ENCODE measurements at places on chromosomes 3 and 15.

GRCh38 chr3:160831401-160831800 lies 75.4 kb downstream of the PPM1L start:
- DNase-seq = no peak

- no peak for DNase-seq
Measured at GRCh38 chr3:147960786-147961185, 551.6 kb downstream of the ZIC1 start.

DNA sequence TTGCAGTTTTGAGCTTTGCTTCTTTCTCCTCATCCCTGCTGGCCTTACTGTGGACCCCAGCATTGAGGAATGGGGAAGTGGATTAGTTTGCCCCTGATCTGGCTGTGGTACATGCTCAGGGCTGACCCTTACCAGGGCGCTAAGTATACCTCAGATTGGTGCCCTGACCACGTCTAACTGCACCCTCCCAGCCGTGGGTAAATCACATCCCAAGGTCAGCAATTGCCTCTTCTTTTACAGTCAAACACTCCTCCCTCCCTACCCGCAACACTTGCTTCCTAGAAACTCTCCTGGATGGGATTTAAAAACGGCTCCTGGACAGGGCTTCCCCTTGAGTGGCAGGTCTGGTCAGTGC lies 437.9 kb downstream of the NR2F2 start:
- DNase-seq = no peak

DNA sequence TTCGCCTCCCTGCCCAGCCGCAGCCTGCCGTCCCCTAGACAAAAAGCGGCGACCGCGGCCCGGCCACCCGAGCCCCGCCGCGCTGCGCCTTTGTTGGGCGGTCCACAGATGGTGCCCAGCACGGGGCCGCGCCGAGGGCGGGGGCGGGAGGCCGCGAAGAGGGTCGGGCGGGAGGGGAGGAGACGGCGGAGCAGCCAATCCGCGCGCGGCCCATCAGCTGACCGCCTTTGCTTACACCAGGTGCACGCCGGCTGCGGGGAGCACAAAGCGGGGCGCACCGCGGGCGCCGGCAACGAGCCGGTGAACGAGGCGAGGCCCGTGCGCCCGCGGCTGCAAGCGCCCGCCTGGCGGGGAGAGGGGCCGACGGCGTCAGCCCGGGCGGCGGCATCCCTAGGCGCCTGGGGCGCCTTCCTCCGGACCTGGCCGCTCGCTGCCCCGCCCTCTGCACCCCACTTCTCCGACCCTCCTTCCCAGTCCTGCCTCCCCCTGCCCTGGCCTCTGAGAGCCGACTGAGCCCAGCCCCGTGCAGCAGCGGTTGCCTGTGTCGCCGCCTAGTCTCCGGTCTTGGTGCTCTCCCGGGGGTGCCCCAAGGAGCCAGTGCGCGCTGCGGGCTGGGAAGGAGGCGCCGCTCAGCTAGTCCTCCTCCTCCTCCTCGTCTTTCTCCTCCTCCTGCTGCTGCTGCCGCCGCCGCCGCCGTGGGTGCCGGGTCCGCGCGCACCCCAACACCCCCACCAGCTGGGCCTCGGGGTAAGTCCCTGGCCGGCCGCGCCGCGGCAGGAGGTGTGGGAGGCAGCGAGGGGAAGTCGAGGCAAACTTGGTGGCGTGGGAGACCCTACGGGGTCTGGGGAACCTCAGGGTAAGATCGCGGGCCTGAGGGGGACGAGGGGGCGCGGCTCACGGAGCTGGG lies at the start of gene LRRN1:
LRRN1 (plus strand) TSS at position 259 of the 907 bp plus-strand sequence. CDS start 45,211 bp downstream, outside the sequence.
- DNase-seq = no peak

DNA sequence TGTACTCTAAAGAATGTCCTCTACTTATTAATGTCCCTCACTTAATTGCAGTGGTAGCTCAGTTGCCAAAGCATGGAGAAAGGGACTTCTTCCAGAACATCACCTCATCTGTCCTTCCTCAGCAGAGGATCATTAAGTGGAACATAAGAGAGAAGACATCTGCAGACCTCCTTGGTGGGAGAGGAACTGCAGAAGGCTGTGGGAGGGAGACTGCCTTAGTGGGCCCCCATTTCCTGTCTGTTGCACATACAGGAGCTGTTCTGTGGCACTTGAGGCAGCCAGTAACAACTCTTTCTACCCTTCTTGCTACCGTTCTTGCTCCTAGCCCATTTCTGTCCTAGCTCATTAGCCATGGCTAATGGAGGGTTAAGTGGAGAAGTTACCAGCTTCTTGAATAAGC lies 33.6 kb downstream of the HPS3 start:
- DNase-seq = peak; percentile 13

- DNase-seq = no peak
Measured at GRCh38 chr3:31776016-31776415, 205.0 kb downstream of the OSBPL10 start.

GRCh38 chr15:63299943-63300575 lies 22.7 kb downstream of the APH1B start:
- DNase-seq = no peak

- no peak for DNase-seq
Measured at GRCh38 chr3:61929617-61930016, 368.2 kb downstream of the PTPRG start.

GRCh38 chr3:110234831-110235230 lies 836.8 kb upstream of the NECTIN3 start:
- no peak for DNase-seq

DNA sequence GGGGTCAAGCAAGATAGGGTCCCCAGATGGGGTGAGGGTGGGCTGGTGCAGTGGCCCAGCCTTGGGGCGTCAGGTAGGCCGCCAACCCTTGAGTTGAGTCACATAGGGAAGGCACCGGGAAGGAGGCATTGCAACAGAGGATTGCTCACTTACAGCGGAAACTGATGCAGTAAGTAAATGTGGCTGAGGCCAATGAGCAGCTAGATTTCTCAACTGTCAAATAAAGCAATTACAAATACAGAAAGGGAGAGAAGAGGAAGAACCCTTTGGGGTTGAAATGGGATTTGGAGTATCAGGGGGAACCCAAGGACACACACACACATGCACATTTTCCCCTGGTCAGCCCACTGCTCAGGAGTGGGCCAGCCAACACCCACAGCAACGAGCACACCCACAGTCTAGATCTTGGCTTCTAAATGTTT lies 44.0 kb downstream of the CHSY1 start:
- DNase-seq = no peak

- DNase-seq = peak; percentile 52
Measured at GRCh38 chr15:101276501-101277037, 716 bp downstream of the SELENOS start.

DNA sequence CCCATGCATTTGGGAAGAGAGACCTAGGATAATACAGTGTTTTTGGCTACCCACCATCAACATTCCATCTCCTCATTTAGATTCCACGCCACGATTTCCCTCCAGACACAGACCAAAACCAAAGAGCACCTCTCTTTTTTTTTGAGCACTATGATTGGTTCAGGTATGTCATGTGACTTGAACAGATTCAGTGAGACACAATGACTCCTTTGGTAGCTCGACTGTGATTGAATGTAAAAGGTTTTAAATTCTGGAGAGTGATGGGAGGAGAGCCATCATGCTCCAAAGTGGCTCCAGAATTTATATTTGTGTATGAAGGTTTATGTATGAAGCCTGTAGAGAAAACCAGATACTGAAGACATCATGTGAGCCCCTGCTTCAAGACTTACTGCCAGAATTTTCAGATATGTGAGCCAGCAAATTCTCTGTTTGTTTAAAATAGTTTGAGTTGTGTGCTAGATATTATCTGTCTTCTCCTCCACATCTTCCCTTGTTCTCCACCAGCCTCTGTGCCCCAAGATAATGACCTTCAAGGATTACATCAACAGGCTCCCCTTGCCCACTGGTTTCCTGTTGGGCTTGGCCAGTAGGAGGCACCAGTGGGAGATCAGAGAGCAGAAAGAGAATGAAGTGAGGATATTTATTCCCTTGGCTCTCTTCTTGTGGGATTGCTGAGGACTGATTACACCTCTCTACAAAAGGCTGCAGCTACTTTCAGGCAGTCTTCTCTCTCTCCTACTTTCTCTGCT lies 12.5 kb downstream of the MYD88 start:
- DNase-seq = no peak

DNA sequence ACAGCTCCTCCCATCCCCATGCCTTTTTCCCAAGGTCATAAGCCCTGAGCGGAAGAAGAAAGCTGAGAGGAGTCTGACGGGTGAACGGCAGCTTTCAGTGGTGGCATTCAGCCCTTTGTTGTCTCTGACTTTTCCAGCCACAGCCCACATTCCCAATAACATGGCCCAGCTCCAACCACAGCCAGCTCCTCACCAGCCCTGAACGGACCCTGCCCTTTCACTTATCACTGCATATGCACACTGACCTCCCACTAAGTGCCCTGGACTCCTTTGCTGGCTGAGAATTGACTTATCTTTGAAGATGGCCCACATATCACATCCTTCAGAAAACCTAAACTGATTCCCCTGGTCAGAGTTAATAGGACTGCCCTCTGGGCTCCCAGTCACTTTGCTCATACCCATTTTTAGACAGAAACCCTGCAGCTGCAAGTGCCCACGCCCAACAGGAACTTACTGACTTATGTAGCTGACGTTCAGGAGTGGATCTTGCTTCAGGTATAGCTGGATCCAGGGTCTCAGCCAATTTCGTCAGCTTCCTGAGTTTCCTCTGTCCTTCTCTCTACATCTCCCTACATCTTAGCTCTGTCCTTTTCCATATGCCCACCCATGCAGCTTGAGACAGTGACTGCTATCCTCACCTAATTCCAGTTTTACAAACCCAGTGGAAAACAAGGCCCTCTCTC lies 348.5 kb upstream of the PROK2 start:
- no peak for DNase-seq

DNA sequence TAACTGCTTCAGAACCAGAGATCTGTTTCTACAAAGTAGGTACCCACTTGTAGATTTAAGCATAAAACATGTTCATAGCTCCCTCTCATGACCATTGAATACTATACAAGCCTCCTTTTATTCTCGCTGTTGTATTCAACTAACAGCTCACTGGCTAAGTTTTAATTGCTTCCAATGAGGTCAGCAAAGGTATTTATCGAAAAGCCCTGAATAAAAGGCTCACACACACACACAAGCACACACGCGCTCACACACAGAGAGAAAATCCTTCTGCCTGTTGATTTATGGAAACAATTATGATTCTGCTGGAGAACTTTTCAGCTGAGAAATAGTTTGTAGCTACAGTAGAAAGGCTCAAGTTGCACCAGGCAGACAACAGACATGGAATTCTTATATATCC lies at the start of gene FGF7:
FGF7 (plus strand) TSS at position 222 of the 400 bp plus-strand sequence. CDS start 1,056 bp downstream, outside the sequence.
- DNase-seq = peak; percentile 16

GRCh38 chr3:1272546-1273265 lies 179.9 kb downstream of the CNTN6 start:
- no peak for DNase-seq

GRCh38 chr3:190125436-190126068 lies 4.9 kb upstream of the P3H2 start:
- no peak for DNase-seq

- peak; percentile 63 for DNase-seq
Measured at GRCh38 chr15:29268706-29269484, 727 bp downstream of the NSMCE3 start.

- DNase-seq = no peak
Measured at GRCh38 chr15:96494505-96494904, 164.0 kb downstream of the NR2F2 start.

- peak; percentile 83 for DNase-seq
Measured at GRCh38 chr3:30693470-30694120, 87.2 kb downstream of the TGFBR2 start.

- DNase-seq = peak; percentile 8
Measured at GRCh38 chr3:177646749-177647148, 449.5 kb upstream of the TBL1XR1 start.

DNA sequence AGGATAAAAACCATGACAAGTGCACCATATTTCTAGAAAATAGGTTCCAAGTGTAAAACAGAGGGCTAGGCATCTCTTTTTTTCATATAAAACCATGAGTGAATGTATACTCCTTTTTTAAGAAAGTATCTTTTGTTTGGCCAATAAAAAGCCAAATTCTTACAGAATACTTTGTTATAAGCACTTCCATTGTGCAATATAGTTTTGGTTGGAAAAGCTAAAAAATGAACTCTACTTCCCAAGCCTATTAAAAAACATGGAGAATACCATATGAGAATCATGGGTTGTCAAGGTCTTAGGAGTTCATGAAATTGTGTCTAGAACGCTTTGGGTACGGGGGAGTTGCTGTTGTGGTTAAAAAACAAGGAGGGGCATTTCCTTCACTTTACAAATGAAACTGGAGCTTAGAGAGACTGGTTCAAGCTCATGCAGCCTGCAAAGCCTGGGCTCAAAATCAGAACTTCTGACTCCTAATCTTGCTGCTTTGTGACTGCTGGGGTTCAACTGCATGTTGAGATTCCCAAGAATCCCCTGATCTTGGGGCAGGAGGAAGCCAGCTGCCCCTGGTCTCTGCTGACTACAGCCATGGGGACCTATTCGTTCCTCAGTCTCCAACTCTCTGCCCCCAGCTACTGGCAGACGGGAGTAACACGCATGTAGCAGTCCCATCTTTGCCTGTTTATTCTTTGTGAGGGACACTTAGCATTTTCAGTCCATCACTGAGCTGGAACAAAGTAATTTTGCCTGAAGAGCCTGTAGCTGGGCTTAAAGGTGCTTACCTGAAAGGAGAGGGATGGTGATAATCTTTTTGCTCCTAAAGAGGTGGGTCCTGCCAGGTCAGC lies 229.1 kb downstream of the CHST2 start:
- peak; percentile 1 for DNase-seq

- no peak for DNase-seq
Measured at GRCh38 chr3:190877925-190878324, 15.4 kb upstream of the GMNC start.

- no peak for DNase-seq
Measured at GRCh38 chr3:51503007-51503406, 3.2 kb upstream of the DCAF1 start.

DNA sequence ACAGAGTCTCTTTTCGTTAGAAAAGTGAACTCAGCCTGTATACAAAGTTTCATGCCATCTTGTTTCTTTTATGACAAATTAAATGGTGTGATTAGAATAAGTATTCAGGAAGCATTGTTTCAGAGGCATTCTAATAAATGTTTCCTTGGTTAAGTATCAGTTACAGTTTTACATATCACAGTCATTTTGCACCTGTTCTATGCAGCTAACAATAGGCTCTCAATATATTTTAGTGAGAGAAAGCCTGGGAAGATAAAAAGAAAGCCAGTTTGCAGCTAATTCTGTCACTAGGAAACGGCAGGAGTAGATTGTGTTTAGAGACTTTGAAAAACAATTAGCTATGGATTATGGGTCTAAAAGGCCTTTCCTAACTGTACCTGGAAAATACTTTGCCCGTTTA lies 252.8 kb downstream of the ZIC1 start:
- no peak for DNase-seq

GRCh38 chr3:81354119-81354518 lies 407.3 kb downstream of the GBE1 start:
- DNase-seq = no peak

DNA sequence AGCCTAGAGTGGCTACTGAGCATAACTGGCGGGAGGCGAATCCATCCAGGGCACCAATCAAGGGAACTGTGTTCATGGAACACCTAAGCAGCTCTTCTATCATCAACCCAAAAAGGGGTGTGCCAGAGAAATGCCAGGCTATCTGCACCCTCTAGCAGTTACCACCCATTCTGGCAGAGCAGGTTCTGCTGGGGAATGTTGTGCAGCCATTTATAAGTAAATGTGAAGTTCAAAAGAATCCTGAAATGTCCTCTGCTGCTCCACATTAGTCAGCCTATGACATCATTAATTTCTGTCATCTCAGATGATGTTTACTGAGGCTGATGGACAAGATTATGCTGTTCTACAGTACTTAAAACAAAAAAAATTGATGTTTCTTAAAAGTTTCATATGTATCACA lies 7.7 kb downstream of the SKIC8 start:
- DNase-seq = no peak

- no peak for DNase-seq
Measured at GRCh38 chr3:2993736-2994135, 116.4 kb downstream of the IL5RA start.
